Astrocyte (in vitro differentiated cells and primary cell): ENCODE measurements at places on chromosomes 5 and 9. TPM values are rescaled to one million over a fixed set of nuclear protein-coding genes. Genes with fewer than 3 reads are reported as not detected.

The HSD17B3 gene
- 0.26 TPM in 1 of 2 replicates, not detected in the other for total RNA-seq

The PCSK1 gene
- 0.18 and 0.48 TPM in 2 replicates for total RNA-seq

GRCh38 chr9:6931913-6932312 lies 174.1 kb downstream of the KDM4C start:
- peak; percentile 90 for DNase-seq

DNA sequence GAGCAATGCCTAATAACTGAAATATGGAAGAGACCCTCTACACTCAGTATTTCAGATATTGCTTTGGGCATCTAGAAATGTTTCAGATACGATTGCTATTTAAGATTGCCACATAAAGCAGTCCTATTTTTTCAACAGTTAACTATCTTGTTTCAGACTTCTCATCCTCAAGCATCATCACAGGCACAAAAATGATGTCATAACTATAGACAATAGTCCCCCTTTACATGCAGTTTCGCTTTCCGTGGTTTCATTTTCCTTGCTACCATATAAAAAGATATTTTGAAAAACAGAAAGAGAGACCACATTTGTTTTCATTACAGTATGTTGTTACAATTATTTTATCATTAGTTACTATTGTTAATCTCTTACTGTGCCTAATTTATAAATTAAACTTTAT lies 347.4 kb downstream of the NDUFS4 start:
- no peak for DNase-seq

DNA sequence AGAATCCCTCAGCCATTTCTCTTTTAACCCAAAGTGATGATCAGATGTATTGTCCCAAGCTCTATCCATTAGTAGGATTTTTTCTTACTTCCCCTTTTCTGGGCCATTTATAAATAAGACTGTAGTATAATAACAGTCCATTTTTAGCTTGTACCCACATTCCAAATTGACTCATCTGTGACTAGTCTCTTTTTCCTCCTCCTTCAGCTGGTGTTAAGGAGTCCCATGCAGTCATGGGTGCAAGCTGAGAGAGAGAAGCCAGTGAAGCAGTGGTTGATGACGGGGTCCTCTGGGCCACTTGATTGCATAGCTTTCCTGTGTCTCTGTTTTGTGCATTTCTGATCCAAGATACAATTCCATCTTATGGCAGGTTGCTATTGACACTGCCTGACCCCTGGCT lies 476.0 kb upstream of the CD180 start:
- peak; percentile 12 for DNase-seq
